ENCODE measurements at places on chromosomes 11 and 22.

- DNase-seq, result no peak
These were observed 721.0 kb downstream of the NELL1 start for GRCh38 chr11:21390430-21390829.

- DNase-seq, result no peak
These were observed 863.6 kb downstream of the FAM181B start for GRCh38 chr11:81870066-81870412.

DNA sequence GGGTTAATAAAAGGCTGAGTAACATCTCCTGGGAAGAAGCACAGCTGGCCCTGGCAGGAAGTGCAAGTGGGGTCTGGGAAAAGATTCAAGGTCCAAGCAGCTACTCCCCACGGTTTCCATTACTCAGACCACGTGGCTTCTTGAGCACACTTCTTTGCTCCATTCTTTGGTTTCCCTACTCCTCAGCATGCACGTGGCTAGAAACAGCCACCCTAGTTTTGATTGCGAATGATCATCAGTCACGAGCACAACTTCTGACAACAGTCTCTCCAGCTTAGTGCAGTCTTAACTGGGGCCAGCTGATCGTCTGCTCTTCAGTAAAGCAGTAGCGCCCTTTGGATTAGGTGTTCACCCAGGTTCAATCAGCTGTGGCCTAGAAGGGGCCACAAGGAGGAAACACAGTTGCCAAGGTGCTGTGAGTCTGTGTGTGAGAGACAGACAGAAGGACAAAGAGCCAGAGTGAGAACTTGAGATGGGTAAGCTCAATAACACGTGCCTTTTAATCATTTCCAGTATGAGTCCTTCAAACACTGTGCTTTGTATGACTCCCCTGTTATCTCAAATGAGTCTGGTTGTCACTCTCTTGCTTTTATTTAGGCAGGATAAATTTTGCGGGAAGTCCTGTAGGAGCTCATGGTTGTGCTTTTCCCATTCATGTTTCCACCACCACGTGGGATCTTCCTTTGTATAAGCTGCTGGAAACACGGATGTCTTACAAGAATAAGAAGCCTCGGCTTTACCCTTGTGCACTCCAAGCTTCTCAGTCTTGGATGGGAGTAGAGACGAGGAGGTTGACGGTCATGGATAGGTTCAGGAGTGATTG, 901 bp upstream of the PARVA start:
- no peak for DNase-seq

DNA sequence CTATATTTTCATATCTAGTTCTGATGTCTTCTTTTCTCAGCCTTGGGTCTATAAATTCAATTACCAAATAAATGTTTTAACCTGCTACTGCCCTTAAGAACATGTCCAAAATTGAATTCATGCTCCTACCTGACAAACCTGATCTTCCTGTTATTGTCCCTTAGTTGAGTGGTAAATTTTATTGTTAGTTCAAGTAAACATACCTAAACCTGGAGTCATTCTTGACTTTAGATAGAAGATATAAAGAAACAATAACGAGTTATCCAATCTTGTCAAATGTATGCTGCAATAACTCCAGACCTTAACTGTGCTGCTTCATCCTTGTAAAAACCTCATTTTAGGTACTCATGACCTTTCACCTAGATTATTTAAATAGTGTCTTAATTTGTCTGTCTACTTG, 34.6 kb upstream of the SC5D start:
- no peak for DNase-seq

DNA sequence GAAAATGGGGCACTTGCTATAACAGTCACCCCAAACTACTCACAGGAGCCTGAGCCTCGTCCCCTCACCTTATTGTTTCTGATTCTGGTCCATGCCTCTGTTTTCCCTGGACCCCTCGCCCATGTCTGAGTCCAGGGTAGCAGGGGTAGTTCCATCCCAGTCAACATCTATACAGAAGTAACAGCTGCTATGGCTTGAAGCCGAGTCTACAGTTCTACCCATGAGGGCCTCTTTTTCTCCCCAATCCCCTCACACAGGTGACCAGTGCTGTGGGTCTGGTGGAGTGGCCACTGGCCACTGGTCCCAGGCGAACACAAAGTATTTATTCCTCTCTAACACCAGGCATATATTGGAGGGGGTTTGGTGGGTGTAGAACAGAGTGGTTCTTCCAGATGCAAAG, 116.4 kb downstream of the ZNF280B start:
- DNase-seq, result no peak

DNA sequence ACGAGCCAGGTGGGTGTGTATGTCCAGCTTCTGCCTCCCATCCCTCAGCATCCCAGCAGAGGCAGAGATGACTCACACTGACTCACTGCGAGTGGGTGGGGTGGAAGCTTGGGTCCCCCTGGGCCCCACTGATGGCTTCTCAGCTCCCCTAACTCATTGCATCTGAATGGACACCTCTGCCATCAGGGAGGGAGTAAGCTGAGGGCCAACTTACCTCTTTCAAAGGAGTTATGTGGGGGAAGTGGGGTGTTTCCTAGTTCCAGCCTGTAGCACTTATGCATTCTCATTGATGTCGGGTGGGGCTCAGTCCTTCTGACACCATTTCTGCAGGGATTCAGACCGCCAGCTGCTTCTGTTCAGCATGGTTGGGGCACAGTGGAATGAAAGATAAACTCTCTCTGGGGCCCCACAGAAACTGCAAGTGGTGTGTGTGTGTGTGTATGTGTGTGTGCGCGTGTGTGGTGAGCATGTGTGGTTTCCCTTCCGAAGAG, 1425.8 kb downstream of the TBC1D22A start:
- DNase-seq, result no peak

GRCh38 chr11:119380160-119380826, 1.2 kb downstream of the USP2 start:
- no peak for DNase-seq

- no peak for DNase-seq
These were observed 21.9 kb upstream of the TMPRSS4 start for GRCh38 chr11:118054712-118055640.

- no peak for DNase-seq
These were observed 54.4 kb downstream of the SVIP start for GRCh38 chr11:22775248-22775647.

DNA sequence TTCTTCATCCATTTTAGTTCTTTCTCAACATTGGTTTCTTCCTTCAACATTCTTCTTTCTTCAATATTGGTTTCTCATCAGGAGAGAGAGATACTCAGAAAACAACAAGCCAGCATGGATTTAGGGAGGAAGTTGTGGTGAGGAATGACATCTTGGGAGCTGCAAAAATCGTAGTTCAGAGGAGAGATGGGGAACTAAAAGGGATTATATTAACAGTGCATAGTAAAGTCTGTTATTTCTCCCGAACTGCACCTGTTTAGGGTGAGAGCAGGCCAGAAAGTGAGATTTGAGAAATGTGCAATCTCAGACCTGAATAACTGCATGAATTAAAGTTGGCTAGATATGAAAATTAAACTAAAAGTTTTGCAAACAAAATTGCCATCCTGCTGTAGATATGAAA, 94.5 kb downstream of the CASP12 start:
- DNase-seq, result no peak

- no peak for DNase-seq
These were observed 234.9 kb upstream of the CADM1 start for GRCh38 chr11:115739146-115739545.

DNA sequence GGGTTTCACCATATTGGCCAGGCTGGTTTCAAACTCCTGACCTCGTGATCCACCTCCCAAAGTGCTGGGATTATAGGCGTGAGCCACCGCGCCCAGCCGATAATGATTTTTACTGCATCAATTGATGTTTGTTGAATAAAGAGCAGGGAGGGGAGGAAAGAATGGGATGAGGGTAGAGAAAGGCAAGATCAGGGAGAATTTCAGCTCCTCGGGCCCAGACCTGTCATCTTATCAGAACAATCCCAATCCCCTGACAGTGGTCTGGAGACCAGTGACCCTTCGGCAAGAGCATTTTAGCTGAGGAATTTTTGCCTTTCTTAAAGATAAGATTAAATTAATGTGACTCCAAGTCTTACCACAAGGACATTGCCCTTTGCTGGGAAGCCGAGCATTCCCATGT, 15.0 kb upstream of the ANO1 start:
- DNase-seq, result no peak

DNA sequence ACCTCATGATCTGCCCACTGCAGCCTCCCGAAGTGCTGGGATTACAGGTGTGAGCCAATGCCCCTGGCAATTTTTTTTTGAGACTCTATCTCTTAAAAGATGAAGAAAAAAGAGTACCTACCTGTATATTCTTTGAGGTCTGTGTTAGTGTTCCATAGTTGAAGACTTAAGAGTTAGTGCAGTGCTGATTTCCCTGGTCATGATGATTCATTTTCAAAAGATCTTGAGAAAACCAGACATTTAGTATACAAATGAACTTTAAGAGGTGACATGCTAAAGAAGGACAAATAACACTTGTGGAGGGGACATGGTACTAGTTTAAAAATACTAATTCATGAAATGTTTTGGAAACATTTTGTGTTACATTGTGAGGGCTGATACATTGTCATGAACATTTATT, 17.7 kb downstream of the CBL start:
- no peak for DNase-seq
